ENCODE measurements at places on chromosomes 7 and 10. TPM values are rescaled to one million over a fixed set of nuclear protein-coding genes. Genes with fewer than 3 reads are reported as not detected.

DNA sequence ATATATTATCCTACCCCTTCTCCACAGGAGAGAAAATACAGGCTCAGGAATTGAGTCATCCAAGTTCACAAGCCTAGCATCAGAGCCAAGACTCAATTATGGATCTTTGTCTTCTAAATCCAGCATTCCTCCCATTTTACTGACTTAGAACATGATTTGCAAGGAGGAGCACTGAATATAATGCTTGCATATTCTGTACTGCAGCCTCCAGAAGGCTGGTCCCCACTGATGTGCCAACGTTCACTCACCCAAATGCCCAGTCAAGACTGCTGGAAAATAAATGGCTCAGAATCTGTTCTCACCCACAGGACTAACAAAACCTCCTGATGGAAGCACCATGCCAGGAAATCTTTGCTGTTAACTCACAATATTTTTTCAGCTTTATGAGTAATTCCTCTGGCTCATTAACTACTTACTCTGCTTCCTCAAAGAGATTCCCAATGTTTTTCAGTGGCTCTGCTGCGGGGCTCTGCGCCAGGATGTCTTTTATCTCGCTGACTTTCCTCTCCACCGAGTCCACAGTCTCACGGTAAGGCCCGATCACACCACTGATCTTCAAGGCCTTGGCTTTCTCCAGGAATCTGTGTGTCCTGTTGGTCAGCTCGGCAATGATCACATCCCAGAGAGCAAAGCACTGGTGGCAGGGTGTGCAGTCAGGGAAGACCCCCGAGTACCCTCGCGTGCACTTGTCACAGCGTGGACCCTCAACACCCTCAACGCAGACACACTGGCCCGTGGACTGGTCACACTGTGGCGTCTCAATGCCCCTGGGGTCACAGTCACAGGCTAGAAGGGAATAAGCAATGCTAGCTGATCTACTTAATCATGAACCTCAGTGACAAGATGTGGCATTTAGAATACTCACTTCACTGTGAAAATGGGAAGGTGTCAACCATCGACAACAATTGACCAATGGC, 48.8 kb downstream of the DLD start:
- H3K4me1 ChIP-seq = no peaks in the 10 kb centered on the region
- H3K27ac ChIP-seq = no peak overlapping the region
- DNase-seq = no peak
- H3K4me3 ChIP-seq = no peak overlapping the region
- no peaks in the 10 kb centered on the region for H3K36me3 ChIP-seq

MSRB2 gene
- 9.8 TPM for total RNA-seq

DNA sequence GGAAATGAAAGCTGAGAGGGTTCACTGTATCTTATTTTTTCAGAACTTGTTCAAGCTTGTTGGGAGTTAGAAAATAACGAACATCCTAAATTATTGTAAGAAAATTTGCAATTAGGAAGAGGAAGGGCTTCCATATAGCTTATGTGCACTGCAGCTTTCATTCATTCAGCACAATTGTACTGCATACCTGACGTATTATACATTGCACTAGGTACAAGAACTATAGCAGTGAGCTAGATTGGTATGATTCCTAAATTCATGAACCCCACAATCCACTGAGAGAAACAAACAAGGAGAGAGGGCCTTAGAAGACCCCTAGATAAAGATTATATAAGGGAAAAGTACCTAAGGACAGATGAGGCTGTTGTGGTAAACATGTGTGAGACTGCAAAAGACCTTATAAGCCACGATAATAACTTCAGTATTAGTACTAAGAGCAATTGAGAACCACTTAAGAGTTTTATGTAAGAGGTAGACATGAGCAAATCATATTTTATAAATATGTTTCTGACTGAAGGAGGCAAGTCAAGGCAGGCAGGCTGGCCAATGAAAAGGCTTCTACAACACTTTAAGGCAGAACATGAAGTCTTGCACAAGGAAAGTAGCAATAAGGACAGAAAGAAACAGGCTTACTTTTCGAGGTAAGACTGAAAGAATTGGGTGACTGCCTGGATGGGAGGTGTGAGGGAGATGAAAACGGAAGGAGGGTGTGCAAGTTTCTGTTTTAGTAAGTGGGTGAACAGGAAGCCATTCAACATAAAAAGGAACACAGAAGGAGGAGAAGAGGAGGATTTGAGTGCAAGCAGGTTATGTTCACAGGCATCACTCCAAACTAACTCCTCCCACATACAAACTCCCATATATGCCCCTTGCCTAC, 77.9 kb upstream of the LRRN3 start:
- peak overlapping the region; percentile 17 for H3K27ac ChIP-seq
- no peak overlapping the region for H3K4me3 ChIP-seq
- H3K36me3 ChIP-seq = no peaks in the 10 kb centered on the region
- H3K4me1 ChIP-seq = peaks cover 15% of the 10 kb centered on the region

CHAT gene
- not detected for total RNA-seq

ZC3HAV1L gene
- total RNA-seq = 10.5 TPM

MTPN gene
- 143 TPM for total RNA-seq

PLPP4 gene
- total RNA-seq = 0.26 TPM

LRGUK gene
- total RNA-seq = 0.13 TPM

All from GM12878 (cell line).